ENCODE measurements at places on chromosomes 7 and 10.

DNA sequence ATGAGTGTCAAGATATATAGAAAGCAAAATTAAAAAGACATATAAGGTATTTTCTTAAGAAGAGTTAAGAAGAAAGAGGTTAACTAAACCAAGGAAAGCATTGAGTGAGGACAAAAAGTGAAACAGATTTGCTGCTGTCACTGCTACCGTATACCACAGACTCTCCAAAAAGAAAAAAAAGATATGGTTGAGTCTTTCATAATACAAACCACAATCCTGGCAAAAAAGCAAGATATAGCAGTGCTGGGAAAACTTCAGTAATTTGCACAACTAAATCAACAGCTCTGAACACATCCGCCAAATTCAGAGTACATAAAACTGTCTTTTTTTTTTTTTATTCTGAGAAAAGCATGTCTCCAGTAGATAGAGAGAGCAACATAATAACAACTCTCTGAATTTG, 114.7 kb downstream of the ETV1 start:
- no peak for DNase-seq

DNA sequence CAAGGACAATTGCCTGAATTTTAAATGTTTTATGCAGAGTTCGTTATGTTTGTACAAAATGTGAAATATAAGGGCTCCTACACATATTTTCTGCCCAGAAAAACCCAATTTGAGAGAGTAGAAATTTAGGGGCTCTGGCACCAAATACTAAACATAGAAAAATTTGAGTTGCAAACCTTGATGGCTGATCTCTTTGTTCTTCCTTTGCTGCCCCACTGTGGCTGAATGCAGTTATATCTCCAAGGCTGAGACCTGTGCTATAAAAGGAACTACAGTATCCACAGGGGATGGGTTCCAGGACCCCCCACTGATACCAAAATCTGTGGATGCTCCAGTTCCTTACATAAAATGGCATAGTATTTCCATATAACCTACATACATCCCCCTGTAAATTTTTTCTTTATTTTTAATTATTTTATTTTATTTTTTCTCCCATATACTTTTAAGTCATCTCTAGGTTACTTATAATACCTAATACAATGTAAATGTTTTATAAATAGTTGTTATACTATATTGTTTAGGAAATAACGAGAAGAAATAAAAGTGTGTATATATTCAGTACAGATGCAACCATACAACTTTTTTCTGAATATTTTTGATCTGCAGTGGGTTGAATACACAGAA, 22.5 kb downstream of the CFAP43 start:
- DNase-seq: no peak

DNA sequence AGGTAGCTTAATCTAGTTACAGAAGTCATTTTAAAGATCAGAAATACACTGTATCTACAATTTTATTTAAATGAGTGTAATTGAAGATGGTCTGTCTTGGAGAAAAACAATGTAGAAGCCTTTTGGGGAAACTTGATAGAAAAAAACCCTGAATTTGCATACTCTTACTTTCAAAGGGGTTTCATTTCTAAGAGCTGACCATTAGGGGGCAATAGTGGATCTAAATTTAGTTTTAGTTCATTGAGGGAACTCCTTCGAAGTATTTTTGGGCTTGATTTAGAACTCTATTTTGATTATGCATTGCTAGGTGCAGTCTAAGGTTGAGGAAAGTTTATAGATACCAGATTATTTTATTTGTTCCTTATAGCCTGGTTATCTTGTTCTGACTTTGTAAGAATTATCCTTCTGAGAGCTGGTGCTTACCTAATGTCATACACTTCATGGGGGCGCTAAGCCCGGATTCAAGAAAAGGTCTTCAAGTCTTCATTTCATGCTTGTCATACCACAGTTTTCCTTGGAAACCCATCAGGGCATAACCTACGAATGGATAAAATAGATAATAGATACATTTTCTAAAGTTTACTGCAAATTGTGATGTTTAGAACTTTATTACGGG, 69.1 kb upstream of the MXI1 start:
- no peak for DNase-seq

DNA sequence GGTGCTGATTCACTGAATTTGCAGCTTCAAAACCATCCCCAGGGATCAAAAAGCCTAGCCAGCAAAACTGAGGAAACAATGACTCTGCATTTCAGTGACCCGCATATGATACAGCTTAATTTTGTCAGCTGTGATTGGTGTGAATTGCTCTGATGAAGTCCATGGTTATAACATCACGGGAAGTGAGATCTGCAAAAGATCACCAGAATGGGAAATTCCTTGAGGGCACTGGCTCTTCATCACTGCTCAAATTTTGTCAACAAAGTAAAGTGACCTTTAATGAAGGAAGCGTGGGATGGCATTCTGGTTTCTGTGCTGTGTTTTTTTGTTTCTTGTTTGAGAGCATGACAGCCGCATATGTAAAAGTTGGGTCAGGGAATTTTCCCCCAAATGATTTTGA, 745.9 kb downstream of the GATA3 start:
- no peak for DNase-seq

GRCh38 chr7:116426428-116427156, 72.9 kb upstream of the CAV2 start:
- no peak for DNase-seq

GRCh38 chr10:63719226-63719856, 198.1 kb downstream of the REEP3 start:
- no peak for DNase-seq
